ENCODE measurements at places on chromosomes 3 and 15. TPM values are rescaled to one million over a fixed set of nuclear protein-coding genes. Genes with fewer than 3 reads are reported as not detected.

DNA sequence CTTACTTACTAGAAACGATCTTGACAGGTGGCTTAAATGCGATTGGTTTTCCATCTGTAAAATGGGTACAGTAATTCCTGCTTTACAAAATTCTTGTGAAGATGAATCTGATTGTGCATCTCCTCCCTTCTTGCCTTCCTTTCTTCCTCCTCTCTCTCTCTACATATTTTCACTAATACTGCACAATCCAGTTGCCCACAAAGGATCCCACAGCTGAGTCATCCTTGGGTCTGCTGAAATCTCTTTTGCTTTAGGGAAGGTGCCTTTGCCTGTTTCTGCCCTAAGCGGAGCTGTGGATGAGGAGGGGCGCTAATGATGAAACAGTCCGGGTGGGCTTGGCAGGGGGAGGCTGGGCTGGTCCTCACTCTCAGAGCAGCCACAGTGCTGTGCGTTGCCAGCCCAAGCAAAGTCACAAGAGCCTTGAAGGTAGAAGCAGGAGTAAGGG, 46.1 kb downstream of the AMOTL2 start:
- no peak for DNase-seq
- H3K27ac ChIP-seq = peak overlapping the region; percentile 66
- no peak overlapping the region for H3K4me3 ChIP-seq
- no peaks in the 10 kb centered on the region for H3K27me3 ChIP-seq

DNA sequence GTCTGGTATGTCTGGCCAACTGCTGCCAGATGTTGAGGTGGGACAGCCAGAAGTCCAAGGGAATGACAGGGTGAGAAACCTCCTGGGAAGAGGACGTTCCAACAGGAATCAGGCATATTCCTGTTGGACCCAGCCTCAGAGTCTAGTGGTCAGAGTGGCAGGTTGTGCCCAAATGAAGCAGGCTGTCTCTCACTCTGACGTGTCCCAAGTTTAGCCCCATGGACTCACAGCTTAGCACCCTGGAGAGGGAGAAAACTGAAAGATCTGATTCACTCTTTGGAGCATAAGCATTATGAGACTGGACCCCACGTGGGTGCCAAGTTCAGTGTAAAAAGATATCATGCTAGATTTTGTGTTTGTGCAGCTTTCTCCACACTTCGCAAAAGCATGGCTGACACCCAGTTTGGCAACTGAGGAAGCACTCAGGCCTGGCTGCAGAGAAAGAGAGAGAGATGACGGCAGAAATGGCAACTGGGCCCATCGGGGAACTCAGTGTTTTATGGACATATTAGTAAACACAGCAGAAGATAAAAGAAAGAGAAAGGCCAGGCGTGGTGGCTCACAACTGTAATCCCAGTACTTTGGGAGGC, 88.2 kb upstream of the LMCD1 start:
- no peak for DNase-seq
- H3K27me3 ChIP-seq = no peaks in the 10 kb centered on the region
- no peaks in the 10 kb centered on the region for H3K36me3 ChIP-seq
- H3K4me1 ChIP-seq = no peaks in the 10 kb centered on the region
- H3K27ac ChIP-seq = no peak overlapping the region

GRCh38 chr3:125045965-125046364, 9.8 kb downstream of the HEG1 start:
- peaks cover 66% of the 10 kb centered on the region for H3K4me1 ChIP-seq
- no peaks in the 10 kb centered on the region for H3K36me3 ChIP-seq
- DNase-seq = no peak
- H3K27ac ChIP-seq = no peak overlapping the region
- H3K4me3 ChIP-seq = no peak overlapping the region

DNA sequence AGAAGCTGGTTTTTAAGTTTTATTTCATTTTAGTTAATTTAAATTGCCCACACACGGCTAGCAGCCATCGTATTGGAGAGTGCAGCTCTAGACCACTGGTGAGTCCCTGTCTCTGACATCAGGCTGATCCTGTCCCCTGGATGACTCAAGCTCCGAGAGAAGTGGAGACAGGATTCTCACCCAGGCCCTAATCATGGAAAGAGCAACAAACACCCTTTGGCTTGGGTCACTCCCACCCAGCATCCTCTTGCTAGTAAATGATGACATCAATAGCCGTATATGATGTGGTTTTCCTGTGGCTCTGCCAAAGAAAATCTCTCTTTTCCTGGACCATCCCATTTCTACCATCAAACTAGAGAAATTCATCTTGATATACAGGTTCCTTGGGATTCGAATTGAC, 182.2 kb downstream of the NTRK3 start:
- H3K4me3 ChIP-seq = no peak overlapping the region
- H3K27ac ChIP-seq = no peak overlapping the region
- H3K36me3 ChIP-seq = no peaks in the 10 kb centered on the region
- DNase-seq = no peak
- H3K27me3 ChIP-seq = no peaks in the 10 kb centered on the region

GRCh38 chr3:30604093-30604492, 2.3 kb upstream of the TGFBR2 start:
- no peaks in the 10 kb centered on the region for H3K36me3 ChIP-seq
- H3K4me3 ChIP-seq = no peak overlapping the region
- no peak for DNase-seq
- no peaks in the 10 kb centered on the region for H3K27me3 ChIP-seq
- peaks cover 46% of the 10 kb centered on the region for H3K4me1 ChIP-seq

GRCh38 chr15:94453227-94453988, 222.0 kb downstream of the MCTP2 start:
- H3K4me1 ChIP-seq = no peaks in the 10 kb centered on the region
- no peak for DNase-seq

GRCh38 chr3:111610189-111610588, 15.0 kb upstream of the ZBED2 start:
- DNase-seq = no peak
- H3K4me1 ChIP-seq = no peaks in the 10 kb centered on the region
- no peaks in the 10 kb centered on the region for H3K36me3 ChIP-seq
- peak overlapping the region; percentile 74 for H3K27ac ChIP-seq
- no peaks in the 10 kb centered on the region for H3K27me3 ChIP-seq

DNA sequence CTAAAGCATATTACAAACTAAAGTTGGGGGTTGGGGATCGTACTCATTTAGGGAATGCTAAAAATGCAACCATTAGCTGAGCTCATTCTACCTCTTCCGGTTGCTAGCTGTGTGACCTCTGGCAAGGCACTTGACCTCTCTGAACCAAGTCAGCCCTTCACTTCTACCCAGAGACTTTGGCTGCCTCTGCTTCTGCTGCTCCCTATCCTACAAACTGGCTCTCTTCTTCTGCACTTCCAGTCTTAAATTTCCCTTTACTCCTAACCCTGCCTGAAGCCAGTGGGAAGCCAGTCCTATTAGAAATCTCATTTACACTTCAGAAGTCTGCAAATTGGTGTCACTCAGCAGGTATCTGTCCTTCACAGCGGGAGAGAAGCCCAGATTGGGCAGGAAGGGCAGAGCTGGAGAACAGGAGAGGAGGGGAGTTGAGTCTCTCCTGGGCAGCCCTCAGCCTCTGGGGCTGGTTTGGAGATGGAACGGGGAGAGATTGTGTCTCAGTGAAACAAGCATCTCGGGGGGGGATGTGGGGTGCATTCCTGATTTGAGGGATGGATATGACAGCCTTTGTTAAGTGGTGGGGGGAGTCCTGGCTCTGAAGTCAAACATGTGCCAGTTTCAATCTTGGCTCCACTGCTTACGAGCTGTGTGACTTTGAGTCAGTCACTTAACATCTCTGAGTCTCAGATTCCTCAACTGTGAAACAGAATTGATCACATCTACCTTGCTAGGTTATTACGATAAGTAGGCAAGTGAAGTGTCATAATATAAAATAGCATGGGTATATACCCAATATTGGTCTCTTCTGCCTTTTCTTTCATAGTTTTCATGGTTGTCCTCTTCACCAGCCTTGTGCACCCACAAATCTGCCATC, 7.8 kb upstream of the AEN start:
- no peak for DNase-seq
- no peak overlapping the region for H3K4me3 ChIP-seq
- no peak overlapping the region for H3K27ac ChIP-seq
- no peaks in the 10 kb centered on the region for H3K27me3 ChIP-seq
- H3K4me1 ChIP-seq = peaks cover 9% of the 10 kb centered on the region
- no peaks in the 10 kb centered on the region for H3K36me3 ChIP-seq

The LRRIQ4 gene
- total RNA-seq = not detected

The TRIP4 gene
- 12.8 TPM for total RNA-seq

The SIN3A gene
- total RNA-seq = 23.6 TPM
